Activated naive CD4-positive, alpha-beta T cell treated with anti-CD3 and anti-CD28 coated beads for 36 hours (primary cell): ENCODE measurements at places on chromosomes 2 and 18. TPM values are rescaled to one million over a fixed set of nuclear protein-coding genes. Genes with fewer than 3 reads are reported as not detected.

Gene NEU4
- total RNA-seq = not detected

GRCh38 chr2:238701341-238702206, 146.3 kb upstream of the TWIST2 start:
- H3K27me3 ChIP-seq = no peaks in the 10 kb centered on the region
- no peaks in the 10 kb centered on the region for H3K4me1 ChIP-seq
- H3K36me3 ChIP-seq = no peaks in the 10 kb centered on the region
- DNase-seq = no peak
- no peak overlapping the region for H3K4me3 ChIP-seq
- H3K27ac ChIP-seq = no peak overlapping the region

DNA sequence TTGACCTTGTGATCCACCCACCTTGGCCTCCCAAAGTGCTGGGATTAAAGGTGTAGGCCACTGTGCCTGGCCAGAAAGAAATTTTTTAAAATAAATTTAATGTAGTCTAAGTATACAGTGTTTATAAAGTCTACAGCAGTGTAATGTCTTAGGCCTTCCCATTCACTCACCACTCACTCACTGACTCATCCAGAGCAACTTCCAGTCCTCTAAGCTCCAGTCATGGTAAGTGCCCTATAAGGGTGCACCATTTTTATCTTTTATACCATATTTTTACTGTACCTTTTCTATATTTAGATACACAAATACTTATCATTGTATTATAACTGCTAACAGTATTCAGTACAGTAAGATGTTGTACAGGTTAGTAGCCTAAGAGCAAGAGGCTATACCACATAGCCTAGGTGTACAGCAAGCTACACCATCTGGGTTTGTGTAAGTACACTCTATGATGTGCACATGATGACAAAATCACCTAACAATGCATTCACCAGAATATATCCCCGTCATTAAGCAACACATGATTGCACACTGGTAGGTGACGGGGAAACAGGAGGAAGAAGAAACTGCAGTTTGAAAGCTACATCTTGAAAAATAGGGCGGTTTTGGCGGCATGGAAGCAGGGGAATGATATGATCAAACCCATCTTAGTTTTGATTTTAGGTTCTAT, 105.1 kb upstream of the ITGB6 start:
- DNase-seq = no peak
- H3K4me1 ChIP-seq = peaks cover 32% of the 10 kb centered on the region
- H3K27me3 ChIP-seq = no peaks in the 10 kb centered on the region

DNA sequence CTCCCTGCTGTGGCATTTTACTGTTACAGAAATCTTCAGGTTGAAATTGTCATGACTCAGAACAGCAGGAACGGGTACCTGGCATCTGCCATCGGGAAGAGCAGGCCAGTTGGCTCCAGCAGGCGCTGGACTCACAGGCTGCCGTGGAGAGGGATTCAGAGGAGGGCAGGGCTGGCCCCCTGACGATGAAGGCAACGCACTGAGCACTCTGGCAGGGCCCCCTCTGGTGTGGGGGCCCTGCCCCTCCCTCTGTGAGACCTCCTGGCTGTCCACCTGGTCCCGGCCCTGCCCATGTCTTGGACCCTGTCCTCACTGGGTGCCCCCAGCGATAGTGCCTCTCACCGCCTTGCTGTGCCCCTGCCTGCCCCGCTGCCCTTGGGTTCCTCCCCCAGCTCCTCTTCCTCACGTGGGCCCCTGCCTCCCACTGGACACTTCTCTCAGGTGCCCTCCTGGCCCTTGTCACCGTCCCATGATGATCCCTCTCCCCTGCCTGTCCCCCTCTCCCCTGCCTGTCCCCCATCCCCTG, 23.3 kb upstream of the ALLC start:
- H3K36me3 ChIP-seq = no peaks in the 10 kb centered on the region
- H3K4me3 ChIP-seq = no peak overlapping the region
- no peak overlapping the region for H3K27ac ChIP-seq
- no peak for DNase-seq
- H3K27me3 ChIP-seq = no peaks in the 10 kb centered on the region
